Dermis microvascular lymphatic vessel endothelial cell (primary cell): ENCODE measurements at places on chromosomes 5 and 9.

DNA sequence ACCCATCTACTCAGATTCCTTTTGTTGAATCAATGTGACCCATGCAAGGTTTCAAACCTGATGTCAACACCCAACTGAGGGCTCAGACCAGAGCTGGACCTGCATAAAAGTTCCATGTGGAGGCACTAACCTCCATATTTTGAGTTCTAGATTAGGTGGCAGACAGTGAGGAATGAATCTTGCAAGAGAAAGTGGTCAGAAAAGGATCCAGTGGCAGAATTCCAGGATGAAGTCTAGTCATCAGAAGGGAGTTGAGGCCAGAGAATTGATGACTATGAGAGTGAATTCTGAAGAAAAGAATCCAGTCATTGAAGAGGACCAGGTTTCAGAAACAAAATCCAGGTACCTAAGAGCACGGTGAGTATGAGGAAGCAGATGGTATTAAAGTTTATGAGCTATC lies 205.1 kb upstream of the RGMB start:
- DNase-seq: no peak

- no peak for DNase-seq
These were observed 1.6 kb upstream of the SUB1 start for GRCh38 chr5:32583582-32584232.

GRCh38 chr5:92687821-92688722 lies 892.9 kb downstream of the NR2F1-AS1 start:
- peak; percentile 54 for DNase-seq

DNA sequence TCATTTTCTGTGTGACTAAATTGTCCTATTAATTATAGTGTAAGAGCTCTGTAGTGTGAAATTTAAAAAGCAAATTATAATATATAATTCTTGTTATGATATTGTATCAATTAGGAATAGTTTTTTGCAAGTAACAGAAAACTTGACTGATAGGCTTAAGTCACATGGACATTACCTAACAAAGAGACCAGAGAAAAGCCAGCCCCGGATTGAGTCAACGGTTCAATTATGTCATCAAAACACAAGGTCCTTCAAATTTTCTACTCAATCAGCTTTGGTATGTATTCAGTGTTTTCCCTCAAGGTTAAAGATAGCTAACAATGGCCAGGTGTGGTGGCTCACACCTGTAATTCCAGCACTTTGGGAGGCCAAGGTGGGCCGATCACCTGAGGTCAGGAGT lies 126.7 kb upstream of the PTGER4 start:
- no peak for DNase-seq

- no peak for DNase-seq
These were observed 11.4 kb downstream of the HMCN2 start for GRCh38 chr9:130276955-130277354.

DNA sequence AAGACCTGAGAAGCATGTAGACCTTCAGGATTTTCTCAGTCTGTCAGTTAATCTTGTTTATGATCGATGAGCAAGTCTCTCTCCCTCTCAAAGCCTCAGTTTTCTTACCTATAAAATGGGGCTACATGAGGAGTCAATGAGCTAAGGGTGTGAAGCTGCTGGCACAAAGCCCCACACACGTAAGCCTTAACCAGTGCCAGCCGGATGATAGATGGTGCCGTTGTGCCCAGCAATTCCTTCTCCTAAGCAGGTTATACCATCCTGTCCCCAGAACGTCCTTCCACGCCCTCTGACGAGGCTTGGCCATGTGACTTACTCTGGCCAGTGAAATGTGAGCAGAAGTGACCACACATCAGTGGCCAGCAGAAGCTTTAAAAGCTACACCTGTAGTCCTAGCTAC lies 179.0 kb downstream of the C9orf50 start:
- DNase-seq: no peak
